ENCODE measurements at places on chromosomes 12 and 14.

- DNase-seq = peak; percentile 44
Observed at GRCh38 chr14:76812093-76812421, 625 bp downstream of the ANGEL1 start.

DNA sequence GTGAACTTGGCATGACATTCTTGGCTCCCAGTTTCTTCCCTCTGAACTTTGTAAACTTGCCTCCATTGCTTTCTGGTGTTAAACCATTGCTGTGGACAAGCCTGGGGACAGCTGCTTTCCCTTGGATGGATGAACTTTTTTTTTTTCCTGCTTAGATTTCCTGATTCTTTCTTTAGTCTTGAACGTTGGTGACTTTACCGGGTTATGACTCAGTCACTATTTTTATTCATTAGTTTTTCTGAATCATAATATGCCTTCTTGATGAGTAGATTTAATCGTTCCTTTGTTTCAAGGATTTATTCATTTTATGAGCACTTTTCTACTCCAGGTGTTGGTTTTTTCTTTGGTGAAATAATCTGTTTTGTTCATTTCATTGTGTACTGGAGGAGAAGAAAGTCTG is 155.0 kb upstream of the RTL1 start:
- DNase-seq = no peak

GRCh38 chr12:110739488-110739887 is 3.2 kb downstream of the PPP1CC start:
- no peak for DNase-seq

GRCh38 chr14:89667983-89668382 is 250.9 kb upstream of the FOXN3 start:
- DNase-seq = no peak

- no peak for DNase-seq
Observed at GRCh38 chr12:119749666-119750065, 81.7 kb downstream of the PRKAB1 start.

DNA sequence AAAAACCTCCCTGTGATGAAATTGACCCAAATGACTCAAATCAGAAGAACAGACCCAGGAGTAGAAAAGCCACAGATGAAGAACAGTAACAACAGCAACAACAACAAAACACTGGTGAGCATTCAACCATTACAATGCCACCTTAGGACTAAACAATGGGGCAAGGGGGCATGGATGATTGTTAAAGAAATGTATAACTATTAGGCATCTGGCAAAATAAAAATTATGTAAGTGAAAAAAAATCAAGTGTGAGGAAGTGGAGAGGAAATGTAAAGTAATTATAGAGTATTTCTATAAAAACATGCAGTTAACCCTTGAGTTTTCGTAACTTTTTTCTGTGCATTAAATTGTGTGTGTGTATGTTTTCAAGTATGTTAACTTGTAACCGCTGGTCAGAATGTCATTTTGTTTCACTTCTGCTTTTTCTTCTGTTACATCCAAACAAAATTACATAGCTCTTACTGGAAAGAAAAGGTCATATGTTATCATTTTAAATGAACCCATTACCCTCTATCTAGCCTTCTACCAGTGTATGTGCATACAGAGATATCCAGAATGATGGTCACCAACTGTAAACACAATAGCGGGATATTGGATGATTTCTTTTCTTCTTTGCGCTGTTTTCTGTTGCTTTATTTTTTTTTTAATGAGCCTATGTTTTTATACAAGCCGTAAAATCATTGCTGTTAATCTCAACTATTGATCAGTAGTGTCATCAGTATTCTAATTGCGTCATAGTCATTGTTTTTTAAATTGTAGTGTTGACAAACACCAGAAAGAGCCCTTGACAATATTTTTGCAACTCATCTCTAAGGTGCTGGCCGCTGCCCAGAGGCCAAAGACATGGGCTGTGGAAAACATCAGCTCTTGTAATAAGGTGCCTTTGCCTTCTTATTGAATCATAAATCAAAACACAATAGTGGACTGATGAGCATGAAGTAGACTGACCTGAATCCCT is 170.6 kb downstream of the CRADD start:
- DNase-seq = no peak

- DNase-seq = no peak
Observed at GRCh38 chr12:118611770-118612169, 235.4 kb downstream of the SUDS3 start.

- no peak for DNase-seq
Observed at GRCh38 chr12:94732367-94732990, 82.1 kb upstream of the TMCC3 start.

- DNase-seq = peak; percentile 9
Observed at GRCh38 chr14:21866479-21866878, 192.9 kb upstream of the OR4E1 start.

GRCh38 chr12:111838353-111838752 is 3.7 kb upstream of the MAPKAPK5 start:
- no peak for DNase-seq

- DNase-seq = peak; percentile 85
Observed at GRCh38 chr12:38904537-38905479, 583 bp downstream of the CPNE8 start.

GRCh38 chr12:119649202-119649808 is 18.6 kb upstream of the PRKAB1 start:
- DNase-seq = peak; percentile 26

DNA sequence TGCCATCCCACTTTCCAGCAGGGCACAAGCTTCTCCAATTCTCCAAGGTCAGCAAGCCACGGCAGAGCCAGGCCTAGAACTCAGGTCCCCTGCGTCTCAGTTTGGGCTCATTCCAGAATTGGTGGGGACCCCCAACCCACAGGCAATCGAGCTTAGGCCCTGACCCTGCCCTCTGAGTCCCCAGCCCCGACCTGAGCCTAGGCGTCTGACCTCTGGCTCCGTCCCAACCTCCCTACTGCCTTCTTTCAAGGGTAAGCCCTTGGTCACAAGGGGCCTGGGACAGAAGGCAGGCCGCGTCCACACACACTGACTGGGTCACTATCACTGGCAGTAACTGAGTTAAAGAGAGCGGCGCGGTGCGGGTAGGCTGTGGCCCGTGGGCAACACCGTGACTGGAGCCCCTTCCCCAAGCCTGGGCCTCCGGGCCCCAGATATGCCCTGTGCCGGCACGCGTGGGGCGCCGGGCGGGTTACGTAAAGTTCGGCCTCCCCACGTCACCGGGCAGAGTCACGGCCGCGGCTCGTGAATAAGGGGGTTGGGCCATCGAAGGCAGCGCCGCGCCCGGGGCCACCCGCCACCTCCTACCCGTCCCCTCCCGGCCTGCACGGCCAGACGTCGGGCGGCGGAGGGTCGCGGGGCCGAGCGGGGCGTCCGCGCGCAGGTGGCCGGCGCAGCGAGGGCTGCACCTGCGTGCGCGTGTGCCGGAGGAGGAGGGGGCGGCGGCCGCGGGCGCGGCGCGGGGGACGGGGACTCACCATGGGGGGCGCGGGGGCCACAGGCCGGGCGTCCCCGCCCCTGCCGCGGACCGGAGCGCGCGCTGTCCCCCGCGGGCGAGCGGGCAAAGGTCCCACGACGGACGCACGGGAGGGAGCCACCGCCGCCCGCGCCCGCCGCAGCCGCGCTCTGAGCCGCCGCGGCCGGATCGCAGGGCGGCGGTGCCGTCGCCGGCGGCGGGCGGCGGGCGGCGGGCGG is 516 bp downstream of the ANKRD9 start:
- no peak for DNase-seq

GRCh38 chr14:30914812-30915211 is 40.5 kb downstream of the COCH start:
- DNase-seq = no peak

DNA sequence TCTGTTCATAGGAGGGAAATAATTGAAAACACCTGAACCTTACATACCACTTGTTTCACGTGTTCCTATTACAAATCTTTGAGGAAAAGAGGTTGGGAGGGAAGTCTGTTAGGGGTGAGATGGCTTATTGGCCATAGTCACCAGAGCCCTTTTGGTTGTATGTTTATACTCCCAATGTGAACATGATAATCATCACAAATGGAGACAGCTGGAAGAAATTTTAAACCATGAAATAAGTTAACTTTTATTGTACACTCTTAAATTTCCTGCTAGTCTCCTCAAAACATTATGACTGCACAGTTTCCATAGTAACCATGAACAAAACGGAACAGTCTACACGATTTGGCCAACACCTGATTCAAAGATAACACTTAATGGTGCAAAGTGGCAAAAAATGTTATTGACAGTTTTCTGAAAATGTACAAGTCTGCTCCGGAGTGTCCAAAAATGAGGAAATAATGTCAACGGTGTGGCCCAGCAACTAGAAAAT is 56.9 kb downstream of the LMNTD1 start:
- DNase-seq = no peak
